Globus pallidus (tissue), 1 donor: ENCODE measurements at places on chromosomes 2 and 18.

GRCh38 chr18:61643884-61644647, 248.7 kb downstream of the RNF152 start:
- DNase-seq: no peak

DNA sequence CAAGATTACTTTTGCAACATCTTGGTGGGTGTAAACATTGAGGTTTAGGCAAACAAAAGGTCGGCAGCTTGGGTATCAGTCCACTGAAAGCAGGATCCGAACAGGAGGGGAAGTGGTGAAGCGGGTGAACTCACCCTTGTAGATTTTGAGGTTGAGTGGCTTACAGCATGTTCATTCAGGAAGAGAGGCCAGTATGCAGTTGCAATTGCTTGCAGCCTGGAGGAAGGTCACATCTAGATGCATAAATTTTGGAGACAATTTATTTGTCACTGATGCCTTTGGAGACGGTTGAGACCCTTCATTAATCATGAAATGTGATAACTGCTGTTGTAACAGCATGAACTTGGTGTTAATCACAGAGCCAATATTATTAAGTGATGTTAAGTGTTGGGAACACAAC, 131.1 kb downstream of the LTBP1 start:
- no peak for DNase-seq

- no peak for DNase-seq
These were observed 153.3 kb downstream of the METTL4 start for GRCh38 chr18:2417861-2418610.

- DNase-seq: no peak
These were observed 45.4 kb upstream of the EHBP1 start for GRCh38 chr2:62660087-62660486.

- DNase-seq: no peak
These were observed 106.9 kb upstream of the MSTN start for GRCh38 chr2:190169221-190170072.

DNA sequence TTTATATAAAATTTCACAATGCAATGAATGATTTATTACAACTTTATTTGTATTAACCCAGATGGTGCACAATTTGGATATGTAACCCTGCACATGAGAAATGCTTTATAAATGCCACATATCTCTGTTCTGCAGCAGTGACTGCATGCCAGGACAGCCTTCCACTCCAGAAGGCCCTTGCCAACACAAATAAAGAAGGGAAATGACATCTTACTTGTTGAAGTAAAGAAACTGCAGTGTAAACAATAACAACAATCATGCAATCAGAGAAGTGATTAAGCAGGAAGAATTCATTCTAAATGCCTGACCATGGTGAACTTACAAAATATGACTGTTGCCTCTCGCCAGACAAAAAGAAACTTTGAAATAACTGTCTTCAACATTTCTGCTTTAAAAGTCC, 129.9 kb upstream of the CHST9 start:
- DNase-seq: no peak

DNA sequence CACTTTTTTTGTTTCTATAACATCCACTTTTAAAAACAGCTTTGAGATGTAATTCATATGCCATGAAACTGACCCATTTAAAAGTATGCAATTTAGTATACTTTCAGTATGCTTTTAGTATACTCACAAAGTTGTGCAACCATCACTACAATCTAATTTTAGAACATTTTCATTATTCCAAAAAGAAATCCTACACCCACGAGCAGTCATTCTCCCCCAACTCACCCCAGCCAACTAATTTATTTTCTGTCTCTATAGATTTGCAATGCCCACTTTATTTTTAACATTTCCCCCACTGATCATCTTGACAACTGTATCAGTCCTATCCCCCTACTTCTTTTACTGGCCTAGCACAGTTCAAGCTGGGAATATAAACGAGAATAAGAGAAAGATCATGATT, 39.1 kb downstream of the FAM98A start:
- no peak for DNase-seq

GRCh38 chr2:70201225-70201768, 10.5 kb upstream of the C2orf42 start:
- DNase-seq: no peak

- DNase-seq: no peak
These were observed 93.5 kb downstream of the TMEM18 start for GRCh38 chr2:583666-584065.

- DNase-seq: no peak
These were observed 115.9 kb upstream of the TWIST2 start for GRCh38 chr2:238731961-238732360.

GRCh38 chr2:27051902-27052645, 606 bp downstream of the AGBL5 start:
- no peak for DNase-seq

GRCh38 chr2:138474100-138474825, 27.3 kb upstream of the SPOPL start:
- DNase-seq: no peak

- DNase-seq: no peak
These were observed 1544.4 kb downstream of the LRP1B start for GRCh38 chr2:140586379-140586778.

DNA sequence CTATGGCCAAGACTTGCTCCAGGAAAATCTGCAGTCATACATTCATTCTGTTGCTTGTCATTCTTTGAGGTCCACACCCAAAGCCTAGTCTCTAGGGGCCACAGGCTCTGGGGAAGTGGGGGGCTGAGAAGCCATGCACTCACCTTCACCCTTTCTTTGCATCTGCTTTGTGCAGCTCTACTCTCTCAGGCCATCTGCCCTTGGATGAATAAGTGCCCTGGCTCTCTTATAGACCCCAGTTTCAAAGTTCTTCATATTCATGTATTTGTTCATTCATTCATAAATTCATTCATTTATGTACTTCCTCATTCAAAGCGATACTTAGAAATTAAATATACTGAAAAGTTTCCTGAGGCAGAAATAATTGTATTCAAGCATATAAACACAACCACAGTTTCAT, 130.3 kb upstream of the FAM98A start:
- DNase-seq: no peak

DNA sequence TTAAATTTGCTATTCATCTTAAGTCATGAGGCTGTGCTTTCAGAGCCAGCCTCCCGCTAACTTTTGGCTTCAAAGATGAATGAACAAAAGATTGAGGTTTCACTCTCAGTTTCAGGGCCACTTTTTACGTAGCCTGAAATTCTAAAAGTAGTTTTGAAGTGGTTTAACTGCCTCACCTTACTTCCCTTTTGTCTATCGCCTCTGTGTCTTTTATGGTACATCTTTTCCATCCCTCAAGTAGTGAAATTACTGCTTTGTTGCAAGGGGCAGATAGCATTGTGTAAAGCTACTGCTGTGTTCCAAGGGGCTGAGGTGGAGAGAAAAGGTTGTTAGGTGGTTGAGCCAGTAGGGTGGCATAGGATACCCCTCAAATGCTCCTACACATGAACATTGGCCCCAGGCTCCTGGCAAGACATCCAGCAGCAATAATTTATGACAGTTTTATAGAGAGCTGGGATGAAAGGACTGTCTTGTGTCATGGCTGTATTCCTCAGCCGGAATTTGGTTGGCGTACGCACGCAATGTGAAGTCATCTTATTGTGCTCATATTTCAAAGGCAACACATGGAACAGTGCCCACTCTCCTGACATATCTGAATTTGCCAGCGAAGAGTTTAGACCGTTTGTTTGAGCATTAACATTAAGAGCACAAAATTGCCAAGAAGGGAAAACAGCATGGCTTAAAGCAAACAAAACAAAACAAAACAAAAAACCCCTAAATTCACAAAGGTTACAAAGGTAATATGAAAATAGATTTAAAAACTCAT, 32.2 kb downstream of the QPCT start:
- no peak for DNase-seq

GRCh38 chr2:64797881-64798575, 144.3 kb upstream of the SERTAD2 start:
- DNase-seq: no peak

GRCh38 chr18:78293940-78294541, 685.6 kb upstream of the SALL3 start:
- DNase-seq: no peak

GRCh38 chr2:206979922-206980321, 40.6 kb downstream of the CPO start:
- no peak for DNase-seq

DNA sequence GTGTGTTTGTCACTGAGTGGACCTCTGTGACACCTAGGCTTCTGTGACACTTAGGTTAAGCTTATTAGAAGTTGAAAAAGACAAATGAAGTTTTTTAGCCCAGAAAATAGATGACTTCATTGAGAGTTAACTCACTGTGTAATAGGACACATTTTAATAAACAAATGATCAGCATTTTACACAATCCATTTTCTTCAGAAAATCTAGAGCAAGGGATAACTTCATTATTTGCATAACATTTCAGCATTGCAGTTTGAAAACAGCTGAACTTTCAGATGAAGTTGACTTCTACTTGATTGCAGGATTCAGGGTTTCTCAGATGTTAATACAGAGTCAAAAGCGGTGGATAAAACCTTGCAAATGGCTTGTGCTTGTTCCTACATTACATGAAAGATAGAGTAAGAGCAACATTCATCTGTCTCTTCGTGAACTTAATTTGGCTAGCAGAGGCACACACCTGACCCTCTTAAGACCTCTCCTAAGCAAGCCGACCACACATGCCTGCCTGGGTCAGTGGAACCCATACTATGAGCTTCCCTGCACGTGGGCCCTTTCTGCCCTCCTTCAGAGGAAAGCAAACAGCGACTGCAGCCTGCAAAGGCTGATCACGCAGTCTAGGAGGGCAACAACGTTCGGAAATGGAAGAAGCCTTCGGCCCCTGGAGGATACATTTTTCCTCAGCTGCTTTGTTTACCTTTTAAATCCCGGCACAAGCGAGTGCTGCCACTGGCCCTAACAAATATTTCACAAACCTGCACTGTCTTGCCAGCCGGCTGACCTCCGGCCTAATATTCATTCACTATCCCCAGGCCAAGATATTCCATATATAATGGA, 16.6 kb downstream of the ITGB1BP1 start:
- DNase-seq: no peak

DNA sequence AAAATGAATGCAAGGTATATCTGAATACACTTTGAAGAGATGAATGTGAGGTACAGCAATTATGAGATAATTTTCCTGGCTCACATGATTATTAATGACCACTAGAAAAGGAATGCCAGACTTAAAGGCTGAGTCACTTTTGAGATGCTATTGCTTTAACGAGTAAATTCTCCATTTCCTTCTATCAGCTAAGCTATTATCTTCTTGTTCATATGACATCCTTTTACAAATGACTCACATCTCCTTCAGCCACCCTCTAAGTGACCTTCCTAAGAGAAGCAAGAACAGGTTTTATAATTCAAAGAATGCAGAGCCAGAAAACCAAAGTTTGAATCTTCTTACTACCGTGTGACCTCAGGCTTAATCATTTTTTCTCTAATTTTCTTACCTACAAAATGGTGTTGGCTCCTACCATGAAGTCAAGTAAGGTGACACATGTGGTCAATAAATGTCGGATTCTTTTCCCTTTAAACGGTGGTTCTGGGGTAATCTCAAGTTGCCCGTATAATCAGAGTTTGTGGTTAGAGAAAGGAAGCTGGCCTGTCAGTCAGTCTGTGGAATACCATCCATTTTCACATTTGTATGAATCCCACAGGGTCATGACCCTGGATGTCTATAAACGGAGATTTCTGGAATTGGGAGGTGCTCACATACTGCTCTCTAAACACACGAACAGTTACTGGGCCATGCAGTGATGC, 184.0 kb upstream of the PID1 start:
- no peak for DNase-seq

DNA sequence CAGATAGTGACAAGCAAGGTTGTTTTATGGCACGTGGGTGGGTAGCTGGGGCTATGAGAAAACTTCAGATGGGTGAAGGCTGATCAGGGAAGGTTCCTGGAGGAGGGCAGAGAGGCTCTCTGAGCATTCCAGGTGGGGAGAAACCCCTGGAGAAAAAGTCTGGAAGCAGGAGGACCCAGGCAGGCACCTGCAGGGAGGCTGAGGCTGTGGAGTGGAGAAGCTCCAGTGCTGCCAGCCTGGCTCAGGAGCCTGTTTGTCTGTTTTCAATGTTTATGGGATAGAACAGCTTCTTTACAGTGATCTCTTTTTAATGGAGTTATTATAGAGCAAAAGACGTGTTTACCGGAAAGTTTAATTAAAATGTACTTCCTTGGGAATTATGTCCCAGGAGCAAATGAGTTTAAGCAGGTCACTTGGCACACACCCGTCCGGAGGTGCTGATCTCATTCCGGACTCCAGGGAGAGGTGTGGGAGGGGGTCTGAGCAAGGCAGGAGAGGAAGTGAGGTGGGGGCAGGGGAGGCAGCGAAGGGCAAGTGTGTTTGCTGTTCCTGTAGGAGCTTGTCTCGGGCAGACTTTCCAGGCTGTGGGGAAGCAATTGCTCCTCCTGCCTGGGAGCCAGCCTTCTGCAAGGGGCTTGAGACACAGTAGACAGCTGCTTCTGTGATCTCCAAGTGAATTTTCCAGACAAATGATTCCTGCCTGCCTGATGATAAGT, 239.5 kb downstream of the MYCN start:
- DNase-seq: no peak

DNA sequence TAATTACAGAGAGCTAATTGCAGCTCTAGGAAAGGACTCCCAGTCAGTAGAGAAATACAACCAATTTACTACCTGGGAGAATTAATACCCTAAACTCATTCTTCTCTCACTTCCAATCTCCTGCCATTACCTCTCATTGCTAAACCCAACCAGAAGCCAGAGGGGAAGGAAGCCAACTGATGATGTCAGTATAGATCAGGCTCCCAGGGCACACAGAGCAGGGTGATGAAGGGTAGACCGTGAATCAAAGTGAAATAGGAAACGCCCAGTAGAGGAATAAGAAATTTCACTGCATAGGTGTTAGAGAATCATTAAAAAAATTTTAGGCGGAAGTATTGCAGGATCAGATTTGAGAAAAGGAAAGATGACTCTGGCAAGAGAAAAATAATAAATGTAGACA, 456.8 kb upstream of the NXPH2 start:
- no peak for DNase-seq

- no peak for DNase-seq
These were observed 333.7 kb downstream of the RND3 start for GRCh38 chr2:150153646-150154307.

DNA sequence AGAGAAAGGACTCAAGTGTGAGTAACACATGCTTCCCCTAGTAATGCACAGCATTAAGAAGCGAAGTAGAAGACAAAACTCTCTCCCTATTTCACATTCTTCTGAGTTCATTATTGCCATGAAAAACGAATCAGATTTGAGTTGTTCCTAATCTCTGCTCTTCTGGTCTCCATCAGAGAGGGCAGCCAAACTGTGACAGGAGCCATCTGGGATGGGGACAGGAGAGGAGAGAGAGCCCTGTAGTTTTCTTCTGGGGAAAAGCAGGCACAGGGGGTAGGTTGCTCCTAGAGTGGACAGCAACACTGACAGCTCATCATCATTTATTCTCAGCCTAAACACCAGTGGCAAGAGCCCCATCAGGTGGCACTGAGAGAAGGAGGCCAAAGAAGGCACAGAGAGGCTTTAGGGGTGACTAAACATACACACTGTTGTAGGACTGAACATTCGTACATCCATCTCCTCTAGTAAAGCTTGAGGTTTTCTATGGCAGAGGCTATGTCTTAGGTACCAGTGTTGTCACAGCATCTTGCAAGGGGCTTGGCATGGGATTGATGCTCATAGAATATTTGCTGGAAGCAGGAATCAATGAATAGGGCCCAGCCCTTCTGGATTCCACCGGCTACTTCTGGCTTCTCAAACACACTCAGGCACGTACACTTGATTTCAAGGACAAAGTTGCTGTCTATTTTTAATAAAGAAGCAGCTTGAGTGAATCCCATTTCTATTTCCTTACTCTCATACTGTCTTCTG, 33.1 kb downstream of the SLC8A1 start:
- no peak for DNase-seq
